ENCODE measurements at places on chromosomes 1 and 21. TPM values are rescaled to one million over a fixed set of nuclear protein-coding genes. Genes with fewer than 3 reads are reported as not detected.

The C1QTNF12 gene
- 0.33 TPM for total RNA-seq

The S100A14 gene
- not detected for total RNA-seq

The PPIAL4G gene
- not detected for total RNA-seq

The OR4F29 gene
- total RNA-seq, result 0.65 TPM

The TSSK3 gene
- 0.98 TPM for total RNA-seq

The UBL4B gene
- total RNA-seq, result not detected

The TFF3 gene
- total RNA-seq, result 32.0 TPM

The INAVA gene
- not detected for total RNA-seq

The SLAMF1 gene
- total RNA-seq, result not detected

The TNFRSF4 gene
- total RNA-seq, result 3.6 TPM

The SLC6A9 gene
- 0.65 TPM for total RNA-seq

The SH3BGR gene
- 0.33 TPM for total RNA-seq

Data from vein endothelial cell (primary cell).